ENCODE measurements at places on chromosomes 5 and 9.
A peak's percentile ranks its signal among the peaks of the same experiment; 100 is the strongest.

GRCh38 chr9:17636821-17637220, 58.0 kb downstream of the SH3GL2 start:
- no peak for DNase-seq

DNA sequence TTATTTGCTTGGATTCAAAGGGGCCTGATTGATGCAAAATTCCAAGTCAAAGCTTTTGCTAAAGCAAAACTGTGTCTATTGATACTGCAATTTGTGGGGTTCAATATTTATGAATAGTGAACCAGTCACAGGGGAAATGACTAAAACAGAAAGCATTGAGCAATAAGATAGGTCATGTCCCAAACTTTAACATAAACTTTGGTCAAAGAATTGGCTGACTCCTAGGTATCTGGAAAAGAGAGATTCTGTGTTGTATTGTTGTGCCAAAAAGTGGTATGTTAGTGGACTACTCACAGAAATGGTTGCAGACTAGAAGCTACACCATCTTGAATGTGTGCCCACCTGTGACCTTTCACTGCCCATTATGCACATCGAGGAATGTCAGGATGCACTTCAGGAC, 585.5 kb upstream of the RGMB start:
- no peak for DNase-seq

DNA sequence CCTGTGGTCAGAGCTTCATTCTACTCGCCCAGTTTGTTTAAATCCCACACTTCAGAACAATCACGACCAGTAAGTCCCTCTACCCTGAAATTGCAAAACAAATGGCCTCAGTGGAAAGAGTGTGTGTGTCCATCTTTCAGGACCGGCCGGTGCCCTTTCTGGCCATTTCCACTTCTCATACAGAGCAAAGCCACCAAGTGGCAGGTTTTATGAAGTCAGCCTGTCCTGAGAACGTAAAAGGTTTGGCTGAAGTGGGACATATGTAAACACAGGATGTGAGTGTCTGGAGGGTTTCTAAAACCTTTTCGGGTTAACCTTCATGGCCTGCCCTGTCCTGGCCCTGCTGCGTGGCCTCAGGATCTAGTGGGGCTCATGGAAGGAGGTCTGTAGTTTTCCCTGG, 24.7 kb downstream of the NXNL2 start:
- no peak for DNase-seq

DNA sequence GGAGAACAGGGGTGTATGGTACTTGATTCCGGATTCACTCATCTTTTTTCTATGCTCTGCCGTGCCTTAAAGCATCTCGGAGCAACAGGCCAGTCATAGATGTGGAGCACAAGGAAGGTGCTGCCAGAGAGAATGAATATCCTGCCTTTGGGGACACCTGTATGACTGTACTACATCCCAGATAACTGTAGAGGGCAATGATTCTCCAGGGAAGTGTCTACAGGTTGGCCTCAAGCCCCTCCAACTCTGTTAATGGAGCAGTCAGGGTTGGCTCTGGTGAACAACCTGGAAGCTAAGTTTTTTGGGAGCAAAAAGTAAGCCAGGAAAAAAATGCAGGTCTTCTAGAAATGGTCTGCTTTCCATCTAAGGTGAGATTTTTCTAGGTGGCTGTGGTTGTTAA, 71.0 kb downstream of the NREP start:
- DNase-seq = no peak

DNA sequence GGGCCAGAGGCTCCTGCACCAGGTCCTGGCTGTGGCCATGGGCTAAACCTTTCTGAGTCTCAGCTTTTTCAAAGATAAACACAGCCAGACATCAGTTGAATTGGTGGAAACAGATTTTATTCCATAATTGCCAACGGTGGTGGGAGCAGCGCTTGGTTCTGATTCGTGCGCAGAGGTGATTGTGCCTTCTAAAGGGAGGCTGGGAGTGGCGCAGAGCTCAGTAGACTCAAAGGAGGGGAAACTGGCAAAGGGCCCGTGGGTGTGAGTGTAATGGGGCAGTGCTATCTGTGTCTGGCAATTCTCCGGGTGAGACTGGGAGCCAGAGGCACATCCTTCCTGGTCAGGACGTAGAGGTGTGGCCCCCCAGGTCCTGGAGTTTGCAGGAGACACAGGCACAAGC, 169.4 kb upstream of the PPP1R26 start:
- no peak for DNase-seq

DNA sequence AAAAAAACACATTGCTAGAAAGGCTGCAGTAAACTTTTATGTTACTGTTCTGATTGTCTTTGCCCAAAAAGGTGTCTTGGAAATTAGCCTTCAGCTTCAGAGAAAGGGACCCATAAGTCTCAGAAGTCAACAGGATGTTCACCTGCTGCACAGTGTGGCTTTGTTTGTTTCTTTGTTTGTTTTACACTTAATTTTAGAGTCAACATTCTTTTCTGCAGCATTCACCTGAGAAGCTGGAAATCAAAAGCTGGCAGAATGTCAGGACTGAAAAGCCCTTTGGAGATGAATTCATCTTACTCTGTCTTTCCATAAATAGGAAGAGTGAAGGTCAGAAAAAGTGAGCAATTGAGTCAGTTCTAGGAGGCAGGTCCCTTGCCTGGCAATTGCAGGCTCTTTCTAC, 170.0 kb downstream of the PAPPA start:
- DNase-seq = no peak

- no peak for DNase-seq
These were observed 32.0 kb downstream of the PLPP1 start for GRCh38 chr5:55502759-55503158.

GRCh38 chr9:90029996-90030395, 425.2 kb downstream of the GADD45G start:
- no peak for DNase-seq

GRCh38 chr5:170280011-170280493, 17.5 kb downstream of the LCP2 start:
- DNase-seq = no peak

GRCh38 chr5:165202519-165202910, 1697.1 kb downstream of the MAT2B start:
- DNase-seq = no peak

- peak; percentile 98 for DNase-seq
These were observed 45.6 kb downstream of the COL15A1 start for GRCh38 chr9:98989036-98990000.

DNA sequence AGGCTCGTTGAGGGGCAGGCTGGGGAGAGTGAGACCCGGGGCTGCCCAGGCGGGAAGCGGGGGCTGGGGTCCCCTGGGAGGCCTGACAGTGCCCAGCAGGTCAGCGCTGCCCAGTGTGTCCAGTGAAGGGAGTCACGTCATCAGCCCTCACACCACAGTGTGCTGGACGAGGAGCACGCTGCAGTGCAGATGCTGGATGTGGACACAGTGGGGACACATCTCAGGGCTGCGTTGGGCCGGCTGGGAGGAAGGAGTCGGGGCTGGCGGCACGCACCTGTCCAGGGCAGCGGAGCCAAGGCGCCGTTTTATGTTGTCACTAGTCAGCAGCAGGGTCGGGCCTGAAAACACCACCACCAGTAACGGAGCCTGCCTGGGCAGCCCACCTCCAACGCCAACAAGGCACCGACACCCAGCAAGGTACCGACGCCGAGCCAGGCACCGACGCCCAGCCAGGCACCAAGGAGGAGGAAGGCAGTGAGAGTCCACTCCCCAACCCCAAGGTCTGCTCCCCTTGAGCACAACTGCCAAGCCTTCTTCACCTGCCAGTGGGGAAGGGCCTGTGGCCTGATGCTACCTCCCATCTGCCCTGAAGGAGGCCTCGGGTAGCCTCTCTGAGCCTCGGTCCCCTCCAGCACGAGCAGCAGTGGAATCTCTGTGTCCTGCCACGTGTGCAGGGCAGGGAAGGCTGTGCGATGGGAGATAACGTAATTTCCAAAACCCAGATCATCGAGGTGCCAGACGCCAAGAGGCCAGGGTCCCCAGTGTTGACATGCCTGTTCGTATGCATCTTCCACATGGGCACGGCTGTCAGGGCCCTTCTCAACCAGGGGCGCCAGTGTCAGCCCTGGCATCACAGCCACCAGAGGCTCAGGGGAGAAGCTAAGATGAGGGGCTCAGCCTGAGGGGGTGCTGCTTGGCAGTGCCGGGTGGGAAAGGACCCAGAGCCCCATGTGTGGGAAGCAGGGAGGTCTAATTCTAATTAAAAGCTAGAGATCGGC, 21.9 kb upstream of the NSMF start:
- no peak for DNase-seq

DNA sequence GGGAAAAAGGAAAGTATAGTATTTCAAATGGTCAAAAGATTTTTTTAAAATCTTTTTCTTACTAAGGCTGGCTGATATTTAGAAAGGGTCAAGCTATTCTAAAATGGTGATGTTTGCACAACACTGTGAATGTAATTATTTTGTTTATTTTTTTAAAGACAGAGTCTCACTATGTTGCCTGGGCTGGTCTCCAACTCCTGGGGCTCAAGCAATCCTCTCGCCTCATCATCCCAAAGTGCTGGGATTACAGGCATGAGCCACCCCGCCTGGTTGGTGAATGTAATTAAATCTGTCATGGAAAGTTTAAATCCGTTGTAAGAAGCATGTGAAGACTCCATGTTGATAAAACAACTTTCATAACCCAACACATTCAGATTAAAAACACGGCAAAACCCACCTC, 2.6 kb downstream of the UBTD2 start:
- DNase-seq = no peak

GRCh38 chr9:108445431-108446071, 410.2 kb downstream of the ACTL7B start:
- no peak for DNase-seq

- no peak for DNase-seq
These were observed 4.0 kb downstream of the MYOZ3 start for GRCh38 chr5:150665044-150665443.

DNA sequence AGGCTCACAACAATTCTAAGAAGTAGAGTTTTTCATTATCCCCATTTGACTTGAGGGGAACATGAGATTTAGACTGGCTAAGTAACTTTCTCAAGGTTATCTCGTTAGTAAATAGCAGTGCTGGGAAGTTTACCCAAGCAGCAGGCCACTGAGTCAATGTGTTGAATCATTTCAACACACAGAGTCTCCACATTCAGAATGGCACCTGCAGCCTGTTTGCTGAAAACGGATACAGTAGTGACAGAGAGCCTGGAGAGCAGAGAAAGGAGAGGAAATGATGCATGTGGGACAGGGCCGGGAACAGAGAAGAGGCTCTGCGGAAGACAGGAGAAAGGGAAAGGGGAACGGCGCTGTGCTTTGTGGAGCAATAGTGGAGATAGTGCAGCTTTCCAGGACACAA, 33.5 kb upstream of the ZSWIM6 start:
- DNase-seq = no peak

All from AG09309 (cell line).